ENCODE measurements at places on chromosomes 7 and 10.

DNA sequence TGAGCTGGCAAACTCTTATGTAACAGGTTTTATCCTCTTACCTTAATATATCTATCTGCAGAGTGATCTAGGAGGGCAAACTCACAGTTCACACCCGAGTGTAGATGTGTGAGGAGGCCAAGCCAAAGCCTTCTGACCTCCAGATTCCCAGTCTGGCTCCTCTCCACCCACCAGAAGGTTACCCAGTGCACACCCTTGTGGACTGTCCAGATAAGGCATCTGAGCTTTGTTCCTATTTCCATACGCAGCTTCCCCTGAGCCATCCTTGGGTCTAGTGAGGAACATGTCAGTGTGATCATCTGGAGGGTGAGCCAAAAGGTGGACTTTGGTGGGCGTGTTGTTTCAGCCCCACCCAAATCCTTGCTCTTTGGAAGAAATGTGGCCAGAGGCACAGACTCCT is 203.0 kb upstream of the MEOX2 start:
- DNase-seq = no peak

GRCh38 chr10:96266118-96266770 is 5.1 kb downstream of the BLNK start:
- DNase-seq = no peak

GRCh38 chr10:75546004-75546403 is 114.6 kb downstream of the LRMDA start:
- DNase-seq = no peak

DNA sequence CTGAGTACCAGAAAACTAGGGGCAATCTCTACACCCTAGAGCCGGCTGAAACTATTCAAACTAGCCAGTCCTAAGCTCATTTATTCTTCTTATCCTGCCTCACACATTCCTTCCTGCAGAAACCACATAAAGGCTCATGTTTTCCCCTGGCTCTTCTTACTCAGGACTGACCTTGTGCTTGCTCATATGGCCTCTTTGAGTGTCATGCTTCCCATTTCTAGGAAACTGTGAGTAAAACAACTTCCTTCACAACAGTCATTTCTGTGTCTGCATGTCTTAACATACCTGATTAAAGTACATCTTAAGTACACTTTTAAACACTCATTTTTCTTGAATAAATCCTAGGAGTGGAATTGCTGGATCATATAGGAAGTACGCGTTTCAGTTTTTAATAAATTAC is 52.3 kb upstream of the KIAA1217 start:
- no peak for DNase-seq

GRCh38 chr10:77837248-77837924 is 89.2 kb downstream of the DLG5 start:
- DNase-seq = peak; percentile 66

- DNase-seq = no peak
These were observed 100.8 kb downstream of the CUBN start for GRCh38 chr10:17028798-17029197.

- no peak for DNase-seq
These were observed 568 bp downstream of the MGAM2 start for GRCh38 chr7:142112086-142112485.

DNA sequence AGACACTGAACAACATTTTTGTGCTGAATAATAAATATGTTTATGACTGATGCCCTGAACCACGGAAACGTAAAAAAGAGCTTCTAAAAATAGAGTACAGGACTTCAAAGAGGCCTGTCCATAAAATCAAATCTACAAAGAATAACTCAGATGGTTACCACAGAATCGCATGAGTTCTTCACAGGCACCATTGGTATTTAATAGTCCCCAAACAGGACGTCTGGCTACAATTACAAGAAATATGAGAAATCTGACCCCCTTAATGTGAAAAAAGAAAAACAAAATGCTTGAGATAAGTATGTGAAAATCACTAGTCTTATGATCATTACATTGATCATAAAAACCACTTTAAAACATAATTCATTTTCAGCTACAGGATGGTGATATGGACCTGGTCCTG is 20.8 kb downstream of the CYTH3 start:
- no peak for DNase-seq

- no peak for DNase-seq
These were observed 272.4 kb downstream of the ADARB2 start for GRCh38 chr10:1464881-1465417.

DNA sequence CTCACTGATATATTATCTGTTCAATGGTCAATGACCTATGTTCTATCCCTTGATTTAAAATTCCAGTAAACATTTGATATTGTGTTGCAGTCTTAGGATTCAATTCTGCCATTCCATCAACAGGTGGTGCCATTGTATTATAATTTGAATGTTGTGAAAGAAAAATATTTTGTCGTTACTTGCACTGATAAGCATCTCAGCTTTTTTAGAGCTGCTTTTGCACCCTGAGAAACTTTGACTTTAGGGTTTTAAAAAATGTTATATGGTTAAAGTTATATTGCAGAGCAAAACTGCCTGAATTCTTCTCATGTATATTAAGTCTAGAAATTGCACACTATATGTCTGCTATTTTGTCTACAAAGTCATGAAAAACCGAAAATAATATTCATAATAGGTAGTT is 18.8 kb upstream of the MINDY3 start:
- peak; percentile 11 for DNase-seq

DNA sequence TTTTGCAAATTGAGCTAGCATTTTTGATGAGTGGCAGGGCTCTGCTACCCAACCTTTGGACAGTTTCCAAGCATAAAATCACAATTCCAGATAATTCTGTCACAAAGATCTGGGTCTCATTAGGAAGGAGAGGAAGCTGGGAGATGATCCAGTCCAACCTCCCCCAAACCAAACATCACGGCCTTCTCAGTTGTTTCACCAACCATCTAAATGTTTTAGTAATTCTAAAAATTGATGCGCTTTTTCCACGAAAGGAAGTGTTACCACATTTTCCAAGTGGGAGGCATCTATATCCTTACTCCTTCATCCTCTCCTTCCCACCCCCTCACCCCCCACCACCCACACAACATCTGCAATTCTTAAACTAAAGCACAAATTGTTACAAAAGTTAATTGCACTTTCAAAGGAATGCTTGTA is 108.3 kb downstream of the EGFR start:
- no peak for DNase-seq

DNA sequence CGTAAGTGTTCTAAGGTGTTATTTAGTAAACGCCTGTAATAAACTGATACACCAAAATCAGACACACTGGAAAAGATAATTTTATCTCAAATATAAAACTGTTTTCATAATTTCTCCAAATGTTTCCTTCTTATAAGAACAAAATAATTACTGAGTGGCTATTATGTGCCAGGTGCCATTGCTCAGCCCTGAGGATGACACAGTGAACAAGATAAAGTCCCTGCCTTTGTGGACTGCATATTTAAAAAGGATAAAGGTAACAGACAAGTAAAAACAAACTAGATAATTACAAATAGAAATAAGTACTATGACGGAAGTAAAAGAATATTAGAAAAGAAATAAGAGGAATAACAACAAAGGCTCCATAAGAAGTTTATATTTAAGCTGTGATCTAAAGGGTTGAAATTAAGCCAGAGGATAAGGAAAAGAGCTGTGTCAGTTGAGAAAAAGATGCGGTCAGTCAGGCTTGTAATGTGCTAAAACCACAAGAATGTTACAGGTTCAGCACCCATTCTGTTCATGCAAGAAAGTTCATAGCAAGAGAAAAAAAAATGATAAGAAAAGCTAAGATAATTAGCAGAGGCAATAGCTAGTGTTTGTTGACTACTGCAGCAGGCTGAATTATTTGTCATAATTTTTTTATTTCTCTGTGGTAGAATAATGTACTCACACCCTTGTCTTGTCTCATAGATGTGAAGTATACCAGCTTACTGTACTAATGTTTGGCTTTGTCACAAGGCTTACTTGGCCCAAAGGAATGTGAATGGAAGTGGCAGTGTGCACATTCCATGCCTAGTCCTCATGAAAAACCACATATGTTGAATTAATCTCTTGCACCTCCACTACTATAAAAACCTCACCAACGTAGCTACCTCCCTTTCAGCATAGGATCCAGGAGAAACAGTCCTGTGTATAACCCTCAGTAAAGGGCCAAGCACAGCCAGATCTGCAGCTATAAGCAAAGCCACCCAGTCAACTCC is 75.1 kb downstream of the CRPPA start:
- DNase-seq = no peak

GRCh38 chr7:126569402-126569801 is 683.3 kb downstream of the GRM8 start:
- no peak for DNase-seq

DNA sequence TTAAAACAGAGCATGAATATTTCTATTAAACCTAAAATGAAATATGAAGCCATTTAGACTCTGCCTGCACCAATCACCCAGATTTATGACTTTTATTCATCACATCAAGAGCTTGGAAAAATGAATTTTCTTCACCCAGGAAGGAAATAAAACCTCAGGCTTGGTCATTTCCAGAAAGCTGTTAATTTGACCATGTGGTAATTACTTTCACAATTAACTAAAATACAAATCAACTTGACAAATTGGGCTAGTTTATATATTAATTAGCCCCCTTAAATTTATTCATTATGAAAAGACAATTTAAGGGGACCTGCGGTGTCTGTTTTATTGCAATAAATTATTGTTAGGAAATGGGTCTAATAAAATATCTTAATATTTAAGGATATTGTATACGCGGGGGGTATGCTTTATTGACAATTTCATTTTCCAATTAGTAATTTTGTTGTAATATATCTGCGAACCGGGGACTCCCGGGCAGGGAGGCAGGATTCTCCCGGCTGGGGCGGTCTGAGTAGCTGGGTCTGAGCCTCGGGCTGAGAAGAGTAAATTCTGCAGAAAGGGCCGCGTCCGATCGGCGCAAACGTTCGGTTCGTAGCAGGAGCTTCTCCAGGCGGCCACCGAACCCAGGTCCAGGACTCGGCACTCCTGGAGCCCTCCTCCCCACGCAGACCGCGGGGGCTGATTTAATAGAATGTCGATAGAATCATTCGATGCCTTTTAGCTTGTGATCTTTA is 9.4 kb upstream of the MNX1 start:
- no peak for DNase-seq

DNA sequence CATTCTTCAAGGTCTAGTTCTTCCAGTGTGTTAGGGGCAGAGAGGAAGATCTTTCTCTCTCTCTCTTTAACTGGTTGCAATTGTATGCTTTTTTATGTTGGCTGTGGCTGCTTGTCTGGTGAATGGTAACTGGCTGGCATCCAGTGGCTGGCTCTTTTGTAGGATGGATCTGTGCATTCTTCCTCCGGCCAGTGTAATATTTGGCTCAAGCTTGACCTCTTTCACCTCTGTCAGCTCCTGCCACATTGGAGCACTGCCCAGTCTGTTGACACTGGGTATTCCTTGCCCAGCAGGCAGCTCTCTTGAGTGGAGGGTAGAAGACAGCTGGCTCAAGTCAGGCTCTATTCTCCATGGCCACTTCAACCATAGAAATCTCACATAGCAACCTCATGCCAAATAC is 528.3 kb downstream of the PHTF2 start:
- no peak for DNase-seq

DNA sequence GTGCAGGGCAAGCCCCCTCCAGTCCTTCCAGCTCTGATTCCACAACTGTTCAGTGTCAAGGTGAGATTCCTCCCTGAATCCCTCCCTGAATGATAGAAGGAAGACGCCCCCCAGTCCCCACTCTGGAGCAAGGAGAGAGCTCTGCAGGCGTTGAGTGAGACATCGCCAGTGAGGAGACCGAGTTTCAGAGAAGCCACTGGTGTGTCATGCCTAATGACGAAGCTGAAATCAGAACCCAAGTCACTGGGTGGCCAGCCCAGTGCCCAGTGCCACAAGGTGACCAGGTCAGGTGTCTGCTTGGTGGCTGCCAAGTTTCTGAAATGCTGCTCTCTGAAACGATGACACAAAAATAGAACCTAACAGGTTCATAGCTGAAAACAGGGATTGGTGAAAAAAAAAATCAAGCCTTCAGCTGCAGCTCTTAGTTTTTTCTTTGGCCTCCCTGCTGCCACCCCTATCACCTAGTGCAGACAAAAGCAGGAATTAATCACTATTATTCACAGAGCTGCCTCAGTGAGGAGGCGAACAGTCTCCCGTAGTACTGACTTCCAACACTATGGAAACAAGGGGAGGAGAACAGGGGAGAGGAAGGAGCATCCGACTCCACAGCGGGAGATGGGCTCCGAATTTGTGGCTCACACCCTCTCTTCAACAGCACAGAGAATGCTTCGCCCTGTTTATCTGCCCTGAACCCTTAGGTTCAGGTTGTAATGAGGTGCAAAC is 153.5 kb downstream of the ARHGAP12 start:
- DNase-seq = no peak

GRCh38 chr10:26269754-26270153 is 53.2 kb downstream of the GAD2 start:
- no peak for DNase-seq

- DNase-seq = no peak
These were observed 79.1 kb downstream of the RAMP3 start for GRCh38 chr7:45236666-45237065.

DNA sequence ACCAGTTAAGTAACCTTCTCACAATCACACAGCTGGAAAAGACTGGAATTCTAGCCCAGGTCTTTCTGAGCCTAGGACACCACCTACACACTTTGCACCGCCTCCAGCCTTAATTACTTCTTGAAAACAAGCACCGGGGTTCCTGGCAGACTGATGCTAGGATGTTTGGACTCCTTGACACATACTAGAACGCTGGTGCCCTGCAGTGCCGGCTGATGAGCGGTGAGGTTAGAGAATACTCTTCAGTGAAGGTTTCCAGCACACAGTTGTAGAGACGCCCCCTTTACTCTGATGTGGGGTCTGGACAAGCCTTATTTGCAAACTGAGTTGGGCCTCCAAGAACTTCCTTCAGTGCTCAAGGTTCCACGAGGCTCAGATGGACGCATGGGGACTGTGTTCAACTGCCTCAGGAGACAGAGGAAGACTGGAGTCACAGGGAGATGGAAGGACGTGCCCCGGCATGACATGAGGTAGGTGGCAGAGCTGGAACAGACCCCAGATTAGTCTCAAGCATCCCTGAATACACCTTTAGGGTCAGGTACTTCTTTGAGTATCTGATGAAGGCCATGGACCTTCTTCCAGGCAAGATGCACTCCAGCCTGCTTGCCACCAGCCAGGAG is 89.6 kb downstream of the COBL start:
- DNase-seq = no peak

DNA sequence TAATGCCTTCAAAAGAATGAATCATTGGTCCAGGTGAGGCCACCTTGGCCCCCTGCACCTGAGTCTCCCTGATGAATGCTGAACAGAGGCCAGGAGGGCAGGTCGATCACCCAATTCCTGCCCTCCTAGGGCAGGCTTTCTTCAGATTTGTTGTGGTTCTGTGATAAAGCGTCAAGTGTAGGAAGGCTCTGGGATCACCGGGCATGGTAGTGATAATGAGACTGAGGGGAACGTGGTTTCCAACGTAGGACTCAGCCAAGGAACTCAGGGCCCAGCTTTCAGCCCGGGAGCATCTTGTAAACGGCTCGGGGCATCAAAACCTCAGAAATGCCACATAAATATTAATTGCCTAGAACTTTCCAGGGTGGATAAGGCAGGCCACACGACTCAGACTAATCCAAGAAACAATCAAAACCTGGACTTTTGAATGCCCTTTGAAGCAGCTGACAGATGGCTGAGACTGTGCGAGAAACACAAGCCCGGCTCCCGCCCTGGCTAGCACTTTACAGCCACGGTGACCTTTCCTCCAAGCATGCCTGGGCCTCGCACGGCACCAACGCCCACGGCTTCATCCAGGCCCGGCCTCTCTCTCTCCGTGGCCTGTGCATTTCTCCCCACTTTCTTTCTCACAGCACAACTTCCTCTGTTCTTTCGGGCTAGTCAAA is 239.3 kb upstream of the GRB10 start:
- no peak for DNase-seq

GRCh38 chr7:75531359-75531821 is 39.3 kb downstream of the SPDYE5 start:
- no peak for DNase-seq
